ENCODE measurements at places on chromosomes 13 and 19. TPM values are rescaled to one million over a fixed set of nuclear protein-coding genes. Genes with fewer than 3 reads are reported as not detected.

The POLRMT gene
- total RNA-seq = 44.8 TPM

The OXGR1 gene
- total RNA-seq = not detected

The SIGLEC8 gene
- not detected for total RNA-seq

The APOC1 gene
- 0.78 TPM for total RNA-seq

The METTL21C gene
- not detected for total RNA-seq

DNA sequence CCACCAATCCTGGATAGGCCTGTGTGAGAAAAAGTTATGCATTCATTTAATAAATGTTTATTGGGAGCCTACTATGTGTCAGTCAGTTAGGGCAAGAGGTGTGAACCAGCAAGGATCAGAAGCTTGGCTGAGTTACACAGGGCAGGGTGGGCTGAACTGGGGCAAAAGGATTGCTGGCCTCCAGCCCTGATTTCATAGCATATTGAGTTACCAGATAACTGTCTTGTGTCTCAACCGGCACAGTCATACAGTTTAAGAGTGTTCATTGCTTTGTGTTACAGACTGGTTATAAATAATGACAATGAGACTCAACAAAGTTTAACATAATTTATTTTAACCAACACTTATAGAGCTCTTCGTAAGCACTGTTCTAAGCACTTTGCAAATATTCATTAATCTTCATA lies 253.8 kb downstream of the DLEU7 start:
- peaks cover 2% of the 10 kb centered on the region for H3K27me3 ChIP-seq
- no peak overlapping the region for H3K4me3 ChIP-seq
- DNase-seq = no peak
- H3K27ac ChIP-seq = no peak overlapping the region
- peaks cover 5% of the 10 kb centered on the region for H3K4me1 ChIP-seq

DNA sequence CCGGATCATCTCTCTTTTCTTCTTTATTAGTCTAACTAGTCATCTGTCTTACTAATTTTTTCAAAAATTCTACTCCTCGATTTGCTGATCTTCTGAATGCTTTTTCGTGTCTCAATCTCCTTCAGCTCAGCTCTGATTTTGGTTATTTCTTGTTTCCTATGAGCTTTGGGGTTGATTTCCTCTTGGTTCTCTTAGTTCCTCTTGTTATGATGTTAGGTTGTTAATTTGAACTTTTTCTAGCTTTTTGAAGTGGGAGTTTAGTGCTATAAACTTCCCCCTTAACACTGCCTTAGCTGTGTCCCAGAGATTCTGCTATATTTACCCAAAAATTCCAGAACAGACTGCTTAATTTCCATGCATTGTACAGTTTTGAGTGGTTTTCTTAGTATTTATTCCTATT lies 3.4 kb downstream of the FCAR start:
- no peak overlapping the region for H3K4me3 ChIP-seq
- peaks cover 21% of the 10 kb centered on the region for H3K27me3 ChIP-seq
- no peak overlapping the region for H3K27ac ChIP-seq

GRCh38 chr19:7504684-7505083 lies 11.2 kb upstream of the ZNF358 start:
- no peak for DNase-seq
- peaks cover 27% of the 10 kb centered on the region for H3K27me3 ChIP-seq
- H3K4me1 ChIP-seq = peaks cover 10% of the 10 kb centered on the region
- no peak overlapping the region for H3K4me3 ChIP-seq

GRCh38 chr13:44302940-44303575 lies 70.6 kb upstream of the SERP2 start:
- H3K36me3 ChIP-seq = peaks cover 2% of the 10 kb centered on the region
- H3K4me1 ChIP-seq = peaks cover 26% of the 10 kb centered on the region
- no peak overlapping the region for H3K4me3 ChIP-seq
- peaks cover 20% of the 10 kb centered on the region for H3K27me3 ChIP-seq

- no peaks in the 10 kb centered on the region for H3K27me3 ChIP-seq
- no peak overlapping the region for H3K4me3 ChIP-seq
- H3K27ac ChIP-seq = no peak overlapping the region
- H3K36me3 ChIP-seq = no peaks in the 10 kb centered on the region
- DNase-seq = no peak
Observed at GRCh38 chr13:105465251-105465650, 1070.2 kb downstream of the EFNB2 start.

DNA sequence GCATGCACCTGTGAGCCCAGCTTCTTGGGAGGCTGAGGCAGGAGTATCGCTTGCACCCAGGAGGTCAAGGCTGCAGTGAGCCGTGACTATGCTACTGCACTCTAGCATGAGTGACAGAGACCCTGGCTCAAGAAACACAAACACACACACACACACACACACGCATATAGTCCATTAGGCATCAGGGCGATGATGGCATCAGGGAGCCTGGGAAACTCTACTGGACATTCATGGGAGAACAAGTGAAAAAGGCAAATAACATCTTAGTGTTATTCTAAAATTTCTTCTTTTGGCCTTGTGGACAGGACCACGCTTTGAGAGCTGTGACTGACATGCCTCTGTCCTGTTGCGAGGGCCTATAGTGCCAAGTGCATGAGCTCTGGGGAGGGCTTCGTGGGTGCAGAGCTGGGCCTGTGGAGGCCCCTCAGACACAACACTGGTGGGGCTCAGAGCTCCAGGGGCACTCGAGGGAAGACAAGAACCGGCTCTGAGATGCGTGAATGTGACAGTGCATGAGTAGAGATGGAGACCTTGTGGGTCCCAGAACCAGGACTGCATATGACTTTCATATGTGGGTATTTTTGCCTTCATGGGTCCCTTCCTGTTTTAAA lies 8.0 kb upstream of the USF2 start:
- H3K27ac ChIP-seq = no peak overlapping the region
- H3K4me3 ChIP-seq = no peak overlapping the region
- H3K36me3 ChIP-seq = peaks cover 5% of the 10 kb centered on the region
- H3K27me3 ChIP-seq = no peaks in the 10 kb centered on the region
- DNase-seq = peak; percentile 4
- H3K4me1 ChIP-seq = peaks cover 14% of the 10 kb centered on the region

DNA sequence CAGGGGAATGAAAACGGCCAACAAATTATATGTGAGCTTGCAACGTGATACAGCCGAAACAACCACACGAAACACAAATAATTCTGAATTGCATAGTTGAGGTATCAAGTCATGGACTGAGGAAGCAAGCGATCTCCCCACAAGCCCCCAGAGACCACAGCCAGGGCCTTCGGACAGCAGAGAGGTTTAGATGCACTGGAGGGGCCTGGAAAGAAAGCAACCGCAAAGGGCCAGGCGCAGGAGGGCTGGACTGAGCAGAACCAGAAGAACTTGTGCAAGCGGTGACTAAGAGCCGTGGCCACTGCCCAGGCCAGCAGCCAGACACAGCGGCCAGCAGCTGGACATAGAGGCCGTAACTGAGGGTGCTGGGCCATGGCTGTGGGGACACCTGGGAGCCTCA lies 131.4 kb downstream of the TNFRSF19 start:
- H3K27me3 ChIP-seq = no peaks in the 10 kb centered on the region
- H3K4me3 ChIP-seq = no peak overlapping the region
- no peak overlapping the region for H3K27ac ChIP-seq
- H3K36me3 ChIP-seq = no peaks in the 10 kb centered on the region

GRCh38 chr13:105937451-105937850 lies 598.0 kb downstream of the EFNB2 start:
- H3K27me3 ChIP-seq = no peaks in the 10 kb centered on the region
- no peaks in the 10 kb centered on the region for H3K36me3 ChIP-seq
- no peak for DNase-seq
- no peaks in the 10 kb centered on the region for H3K4me1 ChIP-seq
- H3K27ac ChIP-seq = no peak overlapping the region

DNA sequence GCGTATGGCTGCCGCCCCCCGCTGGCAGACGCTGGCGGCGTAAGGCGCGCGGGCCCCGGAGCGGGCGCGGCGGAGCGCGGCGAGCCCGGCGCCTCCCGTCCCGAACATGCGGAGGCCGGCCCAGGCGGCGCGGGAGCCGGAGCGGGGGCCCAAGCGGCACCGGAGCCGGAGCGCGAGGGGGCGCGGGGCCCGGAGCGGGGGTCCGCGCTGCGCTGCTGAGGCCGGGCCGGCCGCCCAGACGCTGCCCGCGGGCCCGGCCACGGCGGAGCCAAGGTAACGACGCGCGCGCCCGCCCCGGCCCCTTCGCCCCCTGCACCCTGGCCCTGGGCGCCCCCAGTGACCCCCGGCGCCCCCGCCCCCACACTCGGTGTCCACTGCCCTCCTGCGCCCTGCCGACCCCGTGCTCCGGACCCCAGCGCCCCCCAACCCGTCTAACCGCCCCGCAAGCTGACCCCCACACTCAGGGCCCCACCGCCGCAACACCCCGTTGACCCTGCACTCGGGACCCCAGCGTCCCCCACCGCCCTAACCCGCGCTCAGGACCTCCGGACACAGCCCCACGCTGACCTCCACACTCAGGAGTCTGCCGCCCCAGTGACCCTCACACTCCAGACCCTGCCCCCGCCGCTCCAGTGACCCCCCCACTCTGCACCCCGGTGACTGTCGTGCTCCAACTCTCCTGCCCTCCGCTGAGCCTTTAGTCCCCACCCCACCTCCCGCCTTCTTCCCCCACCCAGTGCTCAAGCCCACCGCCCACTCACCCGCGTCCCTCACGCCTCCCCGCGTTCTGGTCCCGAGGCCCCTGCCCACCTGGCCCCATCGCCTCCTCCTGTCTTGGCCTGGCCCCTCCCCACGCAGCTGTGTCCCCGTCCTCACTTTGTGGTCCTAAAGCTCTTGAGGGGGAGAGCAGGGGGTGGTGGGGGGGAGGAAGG lies at the start of gene CSNK1G2:
Gene CSNK1G2, plus strand, starts transcription at position 27 of the 932 bp plus-strand sequence. CDS start 28,601 bp downstream, outside the sequence.
- peak within 1 kb of the TSS; percentile 96 for H3K27ac ChIP-seq
- DNase-seq = no peak
- H3K4me3 ChIP-seq = peak within 1 kb of the TSS; percentile 95
- no peaks in the 10 kb centered on the region for H3K27me3 ChIP-seq

DNA sequence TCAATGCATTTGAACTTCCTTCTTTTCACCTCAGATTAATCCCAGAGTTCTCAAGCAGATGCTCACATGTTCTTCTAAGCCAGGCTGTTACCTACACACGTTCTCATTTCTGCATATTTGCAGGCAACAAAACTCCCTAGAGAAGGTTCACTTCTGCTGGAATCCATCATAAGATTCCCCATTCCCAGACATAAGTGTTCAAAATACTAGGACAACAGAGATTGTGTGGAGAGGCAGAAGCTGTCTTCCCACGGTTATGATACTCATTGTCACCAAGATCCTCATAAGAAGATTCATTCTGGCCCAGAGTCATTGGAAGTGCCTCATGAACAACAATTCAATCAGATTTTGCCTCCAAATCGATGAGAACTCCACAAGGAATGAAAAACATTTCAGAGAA lies 931.6 kb upstream of the MIR17HG start:
- no peaks in the 10 kb centered on the region for H3K27me3 ChIP-seq
- no peak for DNase-seq
- no peaks in the 10 kb centered on the region for H3K4me1 ChIP-seq
- no peak overlapping the region for H3K27ac ChIP-seq

DNA sequence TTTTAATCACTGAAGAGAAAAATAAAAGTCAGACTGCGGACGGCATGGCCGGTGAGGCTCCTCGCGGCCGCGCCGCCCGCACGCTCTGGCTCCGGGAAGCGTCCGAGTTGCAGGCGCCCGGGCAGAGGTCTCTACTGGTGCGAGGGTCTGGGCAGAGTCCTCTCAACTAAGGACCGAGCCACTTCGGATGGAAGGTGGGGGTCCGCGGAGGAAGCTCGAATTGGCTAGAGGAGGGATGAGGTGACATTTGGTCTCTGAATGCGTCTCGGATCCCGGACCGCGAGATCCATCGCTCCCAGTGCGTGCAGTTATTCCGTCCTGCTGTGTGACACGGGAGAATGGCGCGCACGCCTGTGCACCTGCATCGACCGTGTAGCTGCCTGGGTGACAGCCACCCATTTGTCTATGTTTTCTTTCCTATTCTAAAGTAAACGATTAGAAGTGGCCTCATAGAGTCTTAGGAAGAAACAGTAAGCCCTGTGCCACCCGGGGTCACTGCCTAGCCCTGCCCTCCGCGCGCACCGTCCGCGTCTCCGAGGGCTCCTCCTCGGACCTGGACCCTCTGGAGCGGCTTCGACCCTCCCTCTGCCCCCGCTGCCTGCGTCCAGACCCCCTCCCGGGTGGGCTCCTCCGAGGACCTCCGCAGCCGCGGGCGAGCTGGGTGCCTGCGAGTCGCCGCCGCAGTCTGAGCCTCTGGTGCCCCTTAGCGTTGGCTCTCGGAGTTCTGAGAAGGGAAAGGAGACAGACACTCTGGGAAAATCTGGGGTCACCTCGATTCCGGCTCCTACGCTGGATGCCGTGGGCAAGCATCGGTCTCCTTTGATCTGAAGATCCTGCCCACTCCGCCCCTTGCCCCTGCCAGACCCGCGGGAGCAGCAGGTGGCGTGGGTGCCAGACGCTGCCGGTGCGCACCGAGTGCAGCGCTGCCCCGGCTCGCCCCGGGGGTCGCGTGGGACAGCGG lies 347.4 kb downstream of the LIG4 start:
- peak overlapping the region; percentile 32 for H3K4me3 ChIP-seq
- no peak overlapping the region for H3K27ac ChIP-seq
- H3K36me3 ChIP-seq = no peaks in the 10 kb centered on the region
- DNase-seq = no peak

DNA sequence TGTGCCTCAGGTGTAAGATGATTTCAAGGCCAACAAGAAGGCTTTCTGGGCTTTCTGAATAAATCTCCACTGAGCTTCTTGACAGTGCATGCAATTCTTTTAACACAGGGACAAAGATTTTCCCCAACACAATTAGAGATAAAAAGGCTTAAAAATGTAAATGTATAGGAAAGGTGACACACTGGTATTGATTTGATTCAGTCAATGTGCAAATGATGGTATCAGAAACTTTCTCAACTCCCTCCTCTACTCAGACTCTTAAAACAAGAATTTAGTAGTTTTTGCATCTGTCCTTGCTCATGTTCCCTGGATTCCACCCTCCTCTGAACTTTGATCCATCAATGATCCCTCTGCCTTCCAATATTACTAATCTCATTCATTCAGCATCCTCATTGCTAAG lies 111.6 kb upstream of the FNDC3A start:
- no peak for DNase-seq
- H3K36me3 ChIP-seq = no peaks in the 10 kb centered on the region
- peaks cover 4% of the 10 kb centered on the region for H3K4me1 ChIP-seq
- no peaks in the 10 kb centered on the region for H3K27me3 ChIP-seq
- H3K4me3 ChIP-seq = no peak overlapping the region

DNA sequence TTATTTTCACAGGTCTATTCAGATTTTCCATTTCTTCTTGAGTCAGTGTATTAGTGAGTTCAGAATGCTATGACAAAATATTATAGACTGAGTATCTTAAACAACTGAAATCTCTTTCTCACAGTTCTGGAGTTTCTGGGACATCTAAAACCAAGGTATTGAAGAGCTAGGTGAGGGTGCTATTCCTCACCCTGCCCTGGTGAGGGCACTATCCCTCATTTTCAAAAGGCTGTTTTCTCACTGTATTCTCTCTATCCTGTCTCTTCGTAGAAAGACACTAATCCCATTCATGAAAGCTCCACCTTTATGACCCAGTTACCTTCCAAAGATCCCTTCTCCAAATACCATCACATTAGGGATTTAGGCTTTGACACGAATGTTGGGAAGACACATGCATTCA lies 1617.1 kb downstream of the PCDH9 start:
- no peaks in the 10 kb centered on the region for H3K27me3 ChIP-seq
- no peak overlapping the region for H3K27ac ChIP-seq
- no peaks in the 10 kb centered on the region for H3K36me3 ChIP-seq

Measured in activated CD4-positive, alpha-beta memory T cell treated with anti-CD3 and anti-CD28 coated beads, Interleukin-2, amount 10 ng/mL, durations not matched to agents 7 days and 5 days (primary cell).